ENCODE measurements at places on chromosomes 7 and 10.

DNA sequence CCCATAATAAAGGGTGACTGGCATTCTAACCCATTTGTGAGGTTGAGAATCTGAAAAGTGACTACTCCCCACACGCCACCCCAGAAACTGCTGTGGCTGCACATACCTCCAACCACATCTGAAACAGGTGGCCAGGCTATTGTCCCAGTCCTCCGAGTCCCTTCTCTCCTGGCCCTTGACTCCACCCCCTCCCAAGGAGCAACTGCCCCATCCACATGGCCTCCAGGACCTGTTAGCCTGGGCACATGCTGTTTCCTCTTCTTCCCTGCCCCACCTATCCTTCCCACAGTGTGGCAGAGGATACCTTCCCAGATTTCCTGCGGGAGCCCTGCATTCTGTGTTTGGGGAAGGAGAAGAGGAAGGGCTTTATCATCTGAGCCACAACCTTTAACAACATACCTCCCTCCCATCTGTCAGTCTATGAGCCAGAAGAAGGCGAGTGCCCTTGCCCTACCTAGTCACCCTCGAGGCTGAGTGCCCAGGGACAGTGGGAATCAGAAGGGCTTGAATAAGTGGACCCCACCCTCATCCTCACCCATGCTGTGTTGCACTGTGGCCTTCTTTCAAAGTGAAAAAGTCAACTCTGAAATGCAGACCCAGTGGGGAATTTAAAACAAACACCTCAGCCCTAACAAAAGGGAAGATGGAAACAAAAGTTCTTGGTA lies 11.9 kb downstream of the STEAP1B start:
- no peak for DNase-seq

GRCh38 chr10:110497438-110498086 lies at the start of gene DUSP5:
Gene DUSP5 (plus strand): TSS chr10:110497907. CDS start chr10:110498122, 215 bp downstream.
- DNase-seq: peak; percentile 88

- DNase-seq: no peak
Measured at GRCh38 chr7:54963155-54963554, 55.7 kb upstream of the EGFR start.

- DNase-seq: no peak
Measured at GRCh38 chr7:116461500-116461899, 38.0 kb upstream of the CAV2 start.

DNA sequence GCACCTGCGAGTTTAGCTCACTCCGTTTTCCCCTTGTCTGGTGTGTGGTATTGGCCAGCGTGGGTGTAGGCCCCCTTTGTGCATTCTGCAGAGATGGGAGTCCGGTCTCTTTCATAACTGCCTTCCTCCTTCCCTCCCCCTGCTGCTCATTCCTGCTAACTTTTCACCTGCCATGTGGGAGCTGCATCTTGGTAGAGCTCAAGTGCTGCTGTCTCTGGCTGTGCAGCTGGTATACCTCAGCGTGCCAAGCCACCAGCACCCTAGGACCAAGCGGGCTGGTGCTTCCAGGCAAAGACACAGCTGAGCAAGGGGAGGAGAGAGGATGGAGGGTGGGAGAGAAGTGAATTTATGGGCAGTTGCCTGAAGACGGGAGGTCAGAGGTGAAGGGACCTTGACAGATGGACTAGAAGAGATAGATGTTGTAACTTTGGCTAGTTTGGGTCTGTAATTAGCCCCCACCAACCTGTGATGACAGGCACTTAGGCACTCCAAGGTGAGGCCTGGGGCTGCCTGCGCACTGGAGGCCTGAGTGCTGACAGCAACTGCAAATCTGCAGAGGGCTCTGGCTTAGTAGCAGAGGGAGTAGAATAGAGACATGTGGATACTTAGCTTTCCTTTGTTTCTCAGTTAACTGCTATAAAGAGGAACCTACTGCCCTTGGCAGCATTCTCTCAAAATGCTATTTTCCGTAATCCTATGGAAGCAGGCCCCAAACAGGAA lies 148.8 kb upstream of the AGK start:
- no peak for DNase-seq

DNA sequence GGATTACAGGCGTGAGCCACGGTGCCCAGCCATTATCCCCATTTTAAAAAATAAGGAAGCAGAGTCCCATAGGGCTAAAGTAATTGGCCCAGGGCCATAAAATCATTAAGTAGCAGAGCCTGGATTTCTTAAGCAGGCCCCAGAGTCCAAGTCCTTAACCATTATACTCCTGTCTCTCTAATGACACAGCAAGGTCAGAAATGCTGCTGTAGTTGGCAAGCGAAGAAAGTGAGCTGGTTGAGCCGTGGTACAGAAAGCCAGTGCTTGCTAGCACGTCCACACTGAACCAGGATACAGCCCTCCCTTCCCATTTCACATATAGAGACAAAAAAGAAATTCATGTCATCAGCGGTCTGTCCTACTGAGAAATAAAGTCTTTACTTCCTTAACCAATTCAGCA lies 562.7 kb downstream of the GALNT17 start:
- DNase-seq: no peak

DNA sequence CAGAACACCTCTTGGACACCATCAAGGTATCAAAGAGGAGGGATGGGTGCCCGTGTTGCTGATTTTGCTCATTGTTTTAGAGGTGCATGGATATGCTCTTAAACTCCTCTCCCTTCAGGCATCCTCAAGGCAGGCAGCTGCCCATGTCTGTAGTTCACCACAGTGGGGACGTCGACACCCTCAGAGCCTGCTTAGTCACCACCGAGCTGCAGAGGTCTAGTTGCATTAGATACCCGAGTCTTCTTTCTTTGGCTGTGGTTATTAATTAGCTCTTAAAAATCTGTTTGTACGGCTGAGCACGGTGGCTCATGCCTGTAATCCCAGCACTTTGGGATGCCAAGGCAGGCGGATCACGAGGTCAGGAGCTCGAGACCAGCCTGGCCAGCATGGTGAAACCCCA lies 24.7 kb upstream of the TSPAN13 start:
- DNase-seq: no peak

DNA sequence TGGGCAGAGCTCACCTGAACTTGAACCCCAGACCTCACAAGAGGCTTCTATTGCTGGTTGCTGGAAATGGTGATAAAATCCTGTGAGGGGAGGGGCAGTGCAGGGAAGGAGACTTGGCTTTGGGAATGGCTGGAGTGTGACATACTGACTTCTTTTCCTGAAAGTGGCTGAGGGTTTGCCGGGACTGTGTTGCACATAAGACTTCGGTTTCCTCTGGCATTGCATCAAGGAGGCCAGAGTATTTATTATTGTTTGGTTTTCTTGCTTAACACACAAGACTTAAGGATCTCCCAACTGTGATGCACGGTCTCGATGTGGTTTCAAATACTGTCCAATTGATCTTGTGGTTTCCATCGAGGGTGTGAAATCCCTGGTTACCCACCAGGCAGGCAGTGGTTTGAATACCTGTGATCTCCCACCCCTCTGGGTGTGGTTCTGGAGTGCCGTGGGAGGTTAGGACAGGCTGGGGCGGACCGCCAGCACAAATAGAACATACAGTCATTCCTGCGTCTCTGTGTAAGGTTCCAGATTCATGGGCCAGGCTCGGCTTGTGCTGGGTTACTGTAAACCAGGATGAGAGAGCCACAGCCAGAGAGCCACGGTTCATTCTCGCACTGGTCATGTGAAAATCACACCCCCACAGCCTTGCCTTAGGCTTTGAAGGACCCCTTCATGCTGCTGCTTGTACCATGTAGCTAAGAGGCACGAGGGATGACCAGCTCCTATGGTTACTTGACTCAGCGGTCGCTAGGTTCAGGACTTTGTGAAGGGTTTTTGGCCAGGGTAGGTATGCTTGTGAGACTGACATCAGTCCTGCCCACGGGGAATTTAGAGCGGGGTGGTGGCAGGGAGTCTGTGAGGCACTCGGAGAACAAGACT lies 39.2 kb downstream of the WBP1L start:
- peak; percentile 99 for DNase-seq

GRCh38 chr7:151744656-151745638 lies 132.0 kb downstream of the PRKAG2 start:
- DNase-seq: peak; percentile 29

DNA sequence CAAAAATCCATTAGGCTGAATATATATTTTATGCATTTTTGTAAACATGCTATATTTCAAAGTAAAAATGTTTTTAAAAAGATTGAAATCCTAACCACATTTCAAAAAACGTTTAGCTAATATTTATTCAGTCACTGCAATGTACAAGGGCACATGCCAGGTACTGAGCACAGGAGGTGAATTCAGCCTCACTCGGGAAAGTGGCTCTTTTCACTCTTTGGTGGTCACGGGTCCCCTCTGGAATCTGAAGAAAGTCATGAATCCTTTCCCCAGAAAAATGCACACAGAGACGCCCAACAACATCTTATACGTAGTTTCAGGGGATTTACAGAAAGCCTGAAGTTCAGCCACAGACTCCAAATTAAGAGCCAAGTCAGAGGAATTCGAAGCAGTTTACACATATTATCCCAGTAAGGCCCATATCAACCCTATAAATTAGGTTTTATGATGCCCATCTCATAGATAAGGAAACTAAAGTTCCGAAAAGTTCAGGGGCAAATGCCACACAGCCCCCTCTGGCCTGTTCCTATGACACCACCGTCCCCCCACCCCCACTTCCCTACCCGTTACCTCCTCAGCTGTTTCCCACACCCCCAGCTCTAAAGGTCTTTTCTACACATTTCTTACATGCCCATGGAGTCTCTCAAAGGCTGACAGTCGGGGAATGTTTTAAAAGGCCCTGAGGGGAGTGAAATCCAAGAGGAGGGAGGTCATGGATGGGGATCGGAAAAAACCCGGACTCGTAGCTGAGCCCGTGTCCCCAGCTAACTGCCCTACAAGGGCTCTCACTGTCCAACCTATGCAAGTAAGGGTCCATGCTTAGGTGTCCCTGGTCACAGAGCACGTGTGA lies 9.6 kb upstream of the SVOPL start:
- no peak for DNase-seq

GRCh38 chr10:45592926-45593325 lies 79.6 kb downstream of the ZFAND4 start:
- DNase-seq: no peak

DNA sequence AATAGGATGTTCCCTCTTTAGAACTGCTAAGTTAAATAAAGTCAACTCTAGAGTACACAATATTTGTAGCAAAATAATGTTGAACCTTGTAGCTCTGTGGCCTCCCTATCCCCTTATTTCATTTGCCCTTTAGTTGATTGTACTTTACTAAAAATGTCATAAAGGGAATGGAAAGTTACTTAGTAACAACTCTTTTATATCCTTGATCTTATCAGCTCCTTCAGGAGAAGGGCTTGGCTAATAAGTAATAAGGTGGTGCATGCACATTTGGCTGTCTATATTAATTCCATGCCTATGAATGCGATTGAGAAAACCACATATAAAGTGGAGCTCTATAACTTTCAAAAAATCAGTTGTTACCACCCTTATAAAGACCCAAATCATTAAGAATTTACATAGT lies 41.5 kb upstream of the GATA3 start:
- DNase-seq: no peak

GRCh38 chr7:134458341-134458805 lies 527 bp downstream of the AKR1B1 start:
- no peak for DNase-seq

- DNase-seq: no peak
Measured at GRCh38 chr7:149748076-149748874, 25.1 kb downstream of the ZNF467 start.

- no peak for DNase-seq
Measured at GRCh38 chr7:50220273-50220672, 84.2 kb upstream of the IKZF1 start.

DNA sequence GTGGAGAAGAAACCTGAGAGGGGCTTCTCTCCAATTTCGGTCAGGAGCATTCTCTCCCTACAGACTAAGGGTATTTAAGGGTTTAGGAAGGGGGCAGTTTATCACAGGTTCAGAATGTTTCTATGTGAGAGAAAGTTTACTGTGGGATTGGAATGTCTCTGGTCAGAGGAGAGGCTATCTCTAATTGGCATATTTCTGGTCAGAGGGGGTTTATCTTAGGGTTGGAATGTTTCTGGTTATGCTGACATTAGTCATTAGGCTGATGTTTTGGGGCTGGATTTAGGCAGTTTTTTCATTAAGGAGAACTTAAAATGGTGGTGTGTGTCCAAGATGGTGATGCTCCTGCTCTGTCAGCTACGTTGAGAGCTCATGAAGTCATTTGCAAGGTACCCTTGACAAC lies 758.0 kb downstream of the TYW1 start:
- no peak for DNase-seq

DNA sequence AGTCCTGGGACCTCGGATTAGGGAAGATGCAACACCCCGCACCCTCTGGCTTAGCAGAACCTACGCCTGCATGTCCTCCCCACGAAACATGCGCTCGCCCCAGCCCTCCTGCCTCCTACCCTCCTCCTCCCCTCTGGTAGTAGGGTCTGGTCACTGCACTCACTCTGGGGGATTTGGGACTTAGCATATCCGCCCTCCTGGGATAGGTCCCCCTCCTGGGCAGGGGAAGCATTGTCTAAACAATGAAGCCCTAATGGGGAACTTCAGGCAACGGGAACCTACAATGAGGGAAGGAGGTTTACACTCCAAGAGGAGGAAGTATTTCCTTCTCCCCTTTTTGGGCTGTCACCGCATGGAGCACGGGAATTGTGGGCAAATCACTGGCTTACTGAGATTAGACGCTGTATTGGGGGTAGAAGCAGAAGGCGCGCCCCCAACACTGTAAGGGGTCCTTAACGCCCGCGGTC lies 892 bp downstream of the CRHR2 start:
- DNase-seq: no peak

DNA sequence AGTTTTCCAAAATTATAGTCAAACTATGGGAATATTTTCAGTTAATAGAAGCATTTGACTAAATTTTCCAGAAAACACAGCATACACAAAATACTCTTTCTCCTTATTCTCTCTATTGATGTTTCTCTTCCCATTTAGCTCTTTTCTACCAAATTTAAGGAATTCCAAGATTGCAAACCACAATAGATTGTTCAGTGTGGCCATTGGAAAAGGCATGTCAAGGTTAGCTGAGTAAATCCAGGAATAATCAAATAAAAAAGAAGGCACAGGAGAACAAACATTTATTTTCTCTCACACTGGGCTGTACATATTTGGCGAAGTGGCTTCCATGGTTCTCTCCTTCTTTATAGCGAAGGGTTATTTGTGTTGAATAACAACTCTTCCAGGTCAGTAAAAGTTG lies 117.3 kb downstream of the THSD7A start:
- no peak for DNase-seq

GRCh38 chr7:100003711-100004661 lies 11.4 kb upstream of the ZKSCAN1 start:
- DNase-seq: no peak

GRCh38 chr10:114869520-114869892 lies 47.9 kb downstream of the FHIP2A start:
- peak; percentile 87 for DNase-seq

DNA sequence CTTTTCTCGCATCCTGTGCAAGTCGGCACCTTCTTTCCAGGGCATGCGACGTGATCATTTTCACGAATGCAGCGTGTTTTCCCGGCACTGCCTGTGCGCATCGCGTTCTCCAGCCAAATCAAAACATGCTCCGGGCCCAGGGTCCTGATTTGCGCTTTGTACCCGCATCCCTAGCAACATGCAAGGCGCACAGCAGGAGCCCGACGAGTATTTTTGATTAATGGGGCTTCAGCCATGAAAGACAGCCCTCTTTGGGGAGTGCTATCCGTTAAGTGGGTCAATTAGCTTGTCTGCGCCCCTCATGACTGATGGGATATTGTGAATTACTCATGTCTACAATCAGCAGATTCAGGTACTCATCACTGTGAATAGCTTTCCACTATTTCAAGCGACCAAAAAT lies 243.3 kb upstream of the RNF32 start:
- DNase-seq: no peak
